ENCODE measurements at places on chromosomes 2 and 18.

- no peak for DNase-seq
Observed at GRCh38 chr18:2883076-2883735, 36.4 kb downstream of the EMILIN2 start.

DNA sequence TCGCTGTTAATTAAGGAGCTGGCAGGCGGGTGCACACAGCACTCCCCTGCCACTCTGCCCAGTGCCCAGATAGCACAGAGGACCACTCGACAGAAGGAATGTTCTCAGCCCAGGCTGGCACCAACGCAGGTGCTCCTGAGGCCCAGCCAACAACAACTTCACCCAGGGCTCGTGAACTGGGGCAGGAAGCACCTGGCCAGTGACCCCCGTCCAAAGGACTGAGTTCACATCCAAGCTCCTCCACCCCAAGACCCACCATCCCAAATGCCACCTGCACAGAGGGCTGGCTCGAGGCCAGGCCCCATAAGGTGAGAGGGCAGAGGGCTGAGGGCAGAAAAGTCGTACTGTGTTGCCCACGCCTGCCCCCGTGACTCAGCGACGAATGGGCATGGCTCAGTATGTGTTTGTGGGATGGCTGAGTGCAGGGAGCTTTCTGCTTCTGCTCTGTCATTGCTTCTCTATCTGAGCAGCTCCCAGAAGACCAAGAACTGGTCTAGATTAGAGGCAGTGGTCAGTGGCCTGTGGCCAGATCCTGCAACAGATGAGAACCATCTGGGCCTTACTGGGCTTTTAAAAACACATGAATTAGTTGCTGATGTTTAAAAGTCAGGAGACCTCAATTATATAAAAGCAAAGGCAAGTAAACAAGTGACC, 68.4 kb downstream of the POLR1A start:
- no peak for DNase-seq

GRCh38 chr2:55901941-55902340, 21.6 kb downstream of the EFEMP1 start:
- DNase-seq = no peak

DNA sequence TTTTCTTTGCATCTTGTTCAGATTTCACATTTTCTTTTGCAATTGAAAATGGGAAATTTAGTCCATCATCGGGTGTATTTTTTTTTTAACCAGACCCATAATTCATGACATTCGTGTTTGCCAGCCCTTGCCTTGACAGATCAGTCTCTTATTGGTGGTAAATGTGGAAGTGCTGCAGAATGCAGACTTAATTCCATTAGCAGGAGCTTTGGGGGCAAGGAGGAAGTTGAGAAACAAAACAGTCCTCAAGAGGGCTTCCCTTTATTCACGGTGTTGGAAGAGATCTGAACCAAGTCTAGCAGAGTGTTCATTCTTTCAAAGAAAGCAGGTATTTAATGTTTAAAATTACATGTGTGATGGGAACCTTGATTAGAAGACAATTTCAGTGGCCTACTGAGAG, 16.6 kb upstream of the RPE start:
- no peak for DNase-seq

DNA sequence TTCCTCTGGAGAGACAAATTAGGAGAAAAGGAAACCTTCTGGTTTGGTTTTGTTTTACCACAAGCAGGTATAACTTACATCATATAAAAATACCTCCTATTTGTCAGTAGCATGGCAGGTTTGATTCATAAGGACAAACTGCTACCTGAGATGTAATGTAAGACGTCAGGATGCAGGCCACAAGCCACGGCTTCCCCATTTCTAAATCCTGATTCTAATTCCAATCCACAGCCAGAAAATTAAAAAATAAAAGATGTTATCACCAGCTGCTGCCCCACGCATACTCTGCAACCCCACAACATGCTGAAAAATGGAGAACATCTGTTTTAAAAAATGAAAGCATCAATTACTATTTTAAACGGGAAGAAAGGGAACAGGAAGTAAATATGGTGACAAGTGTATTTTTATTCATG, 197.6 kb downstream of the BCL11A start:
- no peak for DNase-seq

GRCh38 chr2:217338306-217338916, 478.5 kb upstream of the TNP1 start:
- DNase-seq = no peak

- no peak for DNase-seq
Observed at GRCh38 chr2:214987261-214987660, 151.2 kb downstream of the ABCA12 start.

- no peak for DNase-seq
Observed at GRCh38 chr2:77147153-77147552, 375.0 kb downstream of the LRRTM4 start.

DNA sequence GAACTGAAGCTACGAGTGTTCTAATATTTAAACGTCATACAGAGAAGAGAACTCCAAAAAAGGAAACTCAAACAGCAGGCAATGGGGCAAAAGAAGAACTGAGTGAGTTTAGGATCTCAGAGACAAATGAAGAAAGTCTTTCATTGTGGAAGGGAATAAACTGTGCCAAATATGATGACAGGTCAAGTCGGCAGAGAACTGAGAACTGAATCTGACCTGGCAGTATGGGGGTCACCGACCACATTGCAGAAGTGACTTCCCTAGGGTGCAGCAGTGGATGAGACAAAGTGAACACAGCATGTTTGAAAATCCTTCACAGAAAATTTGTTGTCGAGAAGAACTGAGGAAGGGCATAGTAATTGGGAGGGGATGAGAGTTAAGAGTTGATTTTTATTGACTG, 55.9 kb downstream of the TTC21B start:
- DNase-seq = no peak

GRCh38 chr2:56522605-56523089, 338.9 kb downstream of the CCDC85A start:
- no peak for DNase-seq

GRCh38 chr2:79887747-79888374, 375.0 kb downstream of the CTNNA2 start:
- no peak for DNase-seq

DNA sequence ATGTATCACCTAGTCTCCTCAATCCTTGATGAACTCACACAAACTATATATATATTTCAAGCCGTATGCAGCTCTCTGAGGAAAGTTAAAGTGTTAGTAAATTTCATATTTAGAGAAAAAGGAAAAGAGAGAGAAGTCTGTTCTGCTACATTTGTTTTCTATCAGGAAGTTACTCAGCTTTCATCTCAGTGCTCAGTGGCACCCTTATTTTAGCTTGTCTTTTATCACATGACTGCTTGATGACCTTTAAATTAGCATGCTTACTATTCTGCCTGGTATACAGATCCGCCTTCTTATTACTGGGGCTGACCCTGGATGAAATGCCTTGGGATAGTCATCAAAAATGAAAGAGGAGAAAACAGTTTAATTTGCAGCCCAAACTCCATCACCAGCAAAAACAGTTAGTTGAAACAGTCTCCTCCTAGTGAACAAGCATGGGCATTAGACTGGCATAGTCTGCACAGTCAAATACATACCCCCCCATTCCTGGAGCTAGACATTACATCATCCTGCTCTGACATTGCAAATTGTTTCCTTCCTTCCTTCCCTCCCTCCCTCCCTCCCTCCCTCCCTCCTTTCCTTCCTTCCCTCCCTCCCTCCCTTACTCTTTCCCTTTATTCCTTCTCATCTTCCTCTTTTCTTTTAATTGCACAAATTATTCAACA, 215.7 kb downstream of the TMEM182 start:
- no peak for DNase-seq

DNA sequence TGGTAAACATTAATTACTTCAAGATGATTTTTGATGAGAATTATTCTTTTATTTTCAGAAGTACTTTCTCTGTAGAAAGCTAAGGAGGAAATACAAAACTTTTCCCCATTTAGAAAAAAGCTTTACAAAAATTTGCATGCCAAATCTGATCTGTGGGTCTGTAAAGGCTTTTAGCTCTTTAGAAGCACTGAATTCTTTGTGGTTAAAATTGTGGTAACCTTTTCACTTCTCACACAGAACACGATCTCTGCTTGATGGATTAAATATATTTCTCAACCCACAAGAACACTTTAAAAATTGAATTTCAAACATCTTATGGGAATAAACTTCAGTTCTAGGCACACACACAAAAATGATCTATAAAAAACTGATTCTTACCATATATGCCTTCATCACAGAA, 63.7 kb downstream of the VIL1 start:
- DNase-seq = no peak

DNA sequence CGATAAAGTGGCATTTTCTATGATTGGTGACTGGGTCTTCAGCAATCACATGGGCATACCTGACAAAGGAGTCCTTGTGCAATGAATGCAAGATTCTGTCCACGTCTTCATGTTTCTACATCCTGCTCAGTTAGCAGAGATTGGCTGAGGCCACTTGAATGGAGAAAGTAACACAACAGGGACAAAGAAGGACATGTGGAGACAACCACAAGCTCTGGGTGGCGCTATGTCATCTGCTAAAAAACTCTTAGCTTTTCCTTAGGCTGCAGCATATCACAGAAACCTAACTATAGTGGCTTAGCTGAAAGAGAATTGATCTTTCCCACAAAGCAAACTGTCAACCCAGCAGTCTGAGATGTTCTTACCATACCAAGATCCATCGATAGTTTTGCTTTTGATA, 1109.7 kb downstream of the SOCS6 start:
- DNase-seq = no peak

GRCh38 chr2:112839407-112840067, 3.0 kb upstream of the IL1B start:
- no peak for DNase-seq

DNA sequence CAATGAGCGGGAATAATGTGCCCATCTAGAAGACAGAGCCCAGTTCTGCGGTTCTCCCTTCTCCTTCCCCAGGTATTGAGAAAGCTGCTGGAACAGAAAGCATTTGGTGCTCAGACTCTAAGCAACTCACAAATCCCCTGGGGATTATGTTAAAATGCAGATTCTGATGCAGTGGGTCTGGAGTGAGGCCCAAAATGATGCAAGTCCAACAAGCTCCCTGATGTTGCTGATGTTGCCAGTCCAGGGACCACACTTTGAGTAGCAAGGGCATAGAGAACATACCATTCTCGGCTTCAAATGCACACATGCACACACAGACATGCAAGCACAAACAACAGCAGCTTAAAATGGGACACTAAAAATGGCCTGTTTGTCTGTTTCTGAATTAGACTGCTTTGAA, 274.8 kb upstream of the NCKAP5 start:
- DNase-seq = no peak

DNA sequence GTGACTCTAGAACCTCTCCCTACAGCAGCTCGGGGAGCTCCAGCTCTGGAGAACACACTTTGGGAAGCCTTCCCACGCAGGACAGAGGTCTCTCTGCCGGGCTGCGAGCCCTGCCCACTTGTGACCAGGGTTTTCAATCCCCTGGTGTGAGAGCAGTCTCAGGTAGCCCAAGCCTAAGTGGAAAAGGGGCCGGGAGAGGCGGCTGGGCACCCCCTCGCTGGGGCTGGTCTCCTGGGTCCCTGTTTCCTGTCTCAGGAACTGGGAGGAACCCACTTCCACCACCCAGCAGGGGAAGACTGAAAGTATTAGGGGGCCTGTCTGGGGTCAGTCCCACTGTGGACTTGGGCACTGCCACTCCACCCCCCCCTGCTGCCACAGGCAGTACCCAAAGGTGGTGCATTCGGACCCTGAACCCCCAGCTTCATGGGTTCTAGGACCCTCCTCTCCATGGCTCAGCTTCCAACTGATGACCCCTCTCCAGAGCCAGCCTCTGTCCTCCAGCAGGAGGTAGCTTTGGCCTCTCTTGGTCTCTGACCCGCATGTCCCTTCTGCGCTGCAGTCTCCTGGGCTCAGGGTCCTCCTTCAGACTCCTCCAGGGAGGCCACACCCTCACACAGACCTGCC, 70.0 kb downstream of the RRM2 start:
- no peak for DNase-seq

GRCh38 chr2:220224691-220225543, 597.5 kb downstream of the SLC4A3 start:
- DNase-seq = no peak

DNA sequence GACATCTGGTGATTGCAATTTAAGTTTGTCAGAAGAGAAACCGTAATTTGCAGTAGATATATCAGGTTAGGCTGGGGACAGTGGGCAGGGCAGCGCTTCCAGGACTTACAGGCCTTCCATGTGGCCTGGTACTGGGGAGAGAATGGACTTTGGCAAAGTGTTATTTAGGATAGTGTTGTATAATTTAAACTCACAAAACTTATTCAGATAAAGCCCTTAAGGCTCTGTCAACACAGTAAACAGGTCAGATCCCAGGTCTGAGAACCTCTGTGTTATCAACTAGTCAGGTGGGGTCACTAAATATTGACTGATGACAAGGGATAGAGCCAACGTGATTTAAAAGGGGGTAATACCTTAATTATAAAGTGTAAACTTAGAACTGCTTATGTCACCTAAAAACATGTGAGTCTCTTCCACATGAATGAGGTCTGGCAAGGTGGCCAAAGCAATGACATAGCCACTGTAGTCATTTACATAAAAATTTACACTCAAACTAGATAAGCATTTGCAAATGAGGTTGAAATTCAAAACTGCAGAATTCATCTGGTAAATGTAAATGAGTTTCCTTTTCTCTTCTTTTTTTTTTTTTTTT, 80.2 kb upstream of the DNMT3A start:
- no peak for DNase-seq

DNA sequence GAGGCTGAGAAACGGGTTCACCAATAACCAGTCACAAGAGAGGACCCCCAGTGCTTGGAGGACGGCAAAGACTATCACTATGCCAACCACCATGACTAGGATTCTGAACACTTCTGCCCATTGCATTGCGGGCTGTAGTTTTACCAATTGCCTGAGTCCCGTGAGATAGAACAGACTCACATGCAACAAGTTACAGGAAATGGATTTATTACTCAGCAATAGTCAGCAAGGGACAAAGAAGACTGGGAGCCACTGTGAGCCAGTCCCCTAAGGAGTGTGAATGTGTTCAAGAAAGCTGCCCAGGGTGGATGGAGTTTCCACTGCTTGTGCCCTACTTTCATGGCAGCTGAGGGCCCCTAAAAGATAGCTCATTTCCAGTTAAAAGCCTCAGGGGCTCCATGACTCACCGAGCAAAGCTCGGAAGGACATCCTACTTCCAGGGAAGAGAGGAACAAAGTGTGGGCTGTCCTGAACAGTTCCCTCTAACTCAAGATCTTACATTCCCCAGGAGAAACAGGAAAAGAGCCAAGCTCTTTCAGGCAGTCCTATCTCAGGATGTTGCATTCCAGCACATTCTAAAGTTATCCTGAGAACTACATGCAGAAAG, 54.4 kb downstream of the SLC4A3 start:
- no peak for DNase-seq

DNA sequence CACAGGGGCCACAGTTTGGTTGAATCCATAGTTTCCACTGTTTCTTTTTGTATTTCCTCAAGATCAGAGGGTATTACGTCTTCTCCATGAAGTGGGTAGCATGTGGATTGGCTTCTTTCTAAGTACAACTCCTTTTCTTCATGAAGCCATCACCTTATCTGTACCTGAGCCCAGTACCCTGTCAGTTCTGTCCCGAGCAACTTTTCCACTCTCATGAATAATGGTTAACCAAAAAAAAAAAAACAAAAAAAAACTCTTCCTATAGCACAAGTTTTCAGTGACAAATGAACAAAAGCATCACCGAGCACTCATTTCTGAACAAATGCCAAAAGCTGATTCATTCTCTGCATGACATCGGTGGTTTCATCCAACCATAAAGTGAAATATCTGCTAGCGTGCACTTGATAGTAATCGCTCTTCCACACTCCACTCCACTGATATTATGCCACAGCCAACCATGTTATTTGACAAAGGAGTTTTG, 53.0 kb upstream of the CCDC150 start:
- DNase-seq = no peak
